ENCODE measurements at places on chromosomes 6 and 20.
A peak's percentile ranks its signal among the peaks of the same experiment; 100 is the strongest.

- DNase-seq, result peak; percentile 33
These were observed 215.2 kb upstream of the ZNF184 start for GRCh38 chr6:27688014-27688586.

- no peak for DNase-seq
These were observed 25.7 kb downstream of the CFAP61 start for GRCh38 chr20:20078041-20078440.

GRCh38 chr6:74609871-74610270 is 596.0 kb downstream of the COL12A1 start:
- DNase-seq, result no peak

GRCh38 chr6:96436398-96436797 is 85.2 kb upstream of the UFL1 start:
- DNase-seq, result no peak

- DNase-seq, result no peak
These were observed 26.3 kb upstream of the TRAM2 start for GRCh38 chr6:52603000-52603795.

- DNase-seq, result no peak
These were observed 293.8 kb downstream of the TAF4 start for GRCh38 chr20:61771805-61772350.

- no peak for DNase-seq
These were observed 63.0 kb upstream of the NCOA3 start for GRCh38 chr20:47438464-47439381.

- no peak for DNase-seq
These were observed 38.9 kb downstream of the FAXC start for GRCh38 chr6:99310553-99310952.

Measured in ascending aorta (tissue), 2 donors.